Muscle of leg (tissue), 16 donors: ENCODE measurements at places on chromosomes 1 and 21.

- DNase-seq: no peak
These were observed 1.7 kb upstream of the TESK2 start for GRCh38 chr1:45492691-45493090.

DNA sequence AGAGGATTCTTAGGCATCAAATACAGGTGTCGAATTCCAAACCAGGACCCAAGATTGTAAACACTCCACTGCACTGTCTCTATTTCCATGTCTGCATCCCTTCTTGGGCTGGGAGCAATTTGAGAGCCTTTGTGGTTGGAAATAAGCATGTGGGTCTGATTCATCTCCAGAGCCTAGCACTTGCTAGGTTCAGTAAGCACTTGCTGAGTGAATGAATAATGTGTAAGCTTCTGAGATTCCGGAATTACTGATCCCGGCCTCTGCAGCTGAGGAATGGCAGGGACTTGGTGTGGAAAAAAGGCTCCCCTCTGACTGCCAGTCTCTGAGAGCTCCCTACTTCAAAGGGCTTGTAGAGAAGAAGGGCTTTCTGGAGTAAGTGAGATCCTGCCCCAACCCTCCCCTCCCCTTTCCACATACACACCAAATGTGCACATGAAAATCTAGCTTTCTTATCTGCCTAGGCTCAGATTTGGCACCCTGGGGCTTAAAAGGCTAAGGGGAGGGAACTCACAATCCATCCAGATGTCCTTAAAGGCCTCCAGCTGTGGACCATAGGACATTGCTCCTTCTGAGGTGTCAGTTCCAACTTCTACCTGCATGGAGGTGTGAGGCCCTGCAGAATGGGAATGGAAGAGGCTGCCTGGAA, 39.6 kb upstream of the TRABD2B start:
- no peak for DNase-seq

- DNase-seq: no peak
These were observed 16.2 kb downstream of the SSX2IP start for GRCh38 chr1:84674021-84674420.

DNA sequence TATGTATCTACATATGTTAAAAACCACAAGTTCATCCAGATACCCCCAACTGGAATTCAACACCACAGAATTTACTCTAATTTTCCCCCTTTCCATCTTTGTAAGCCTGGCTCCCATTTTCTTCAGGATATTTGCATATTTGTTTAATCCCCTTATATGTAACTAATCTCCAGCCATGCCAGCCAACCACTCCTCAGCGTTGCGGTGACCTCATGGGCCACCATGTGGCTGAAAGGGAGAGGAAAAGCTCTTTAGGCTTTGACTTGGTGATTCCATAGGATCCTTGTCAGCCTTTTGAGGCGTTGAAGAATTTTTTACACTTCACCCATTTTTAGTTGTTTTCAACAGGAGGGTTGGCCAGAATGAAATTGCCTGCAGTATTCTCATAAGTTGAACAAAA, 10.0 kb downstream of the CLDN19 start:
- no peak for DNase-seq

DNA sequence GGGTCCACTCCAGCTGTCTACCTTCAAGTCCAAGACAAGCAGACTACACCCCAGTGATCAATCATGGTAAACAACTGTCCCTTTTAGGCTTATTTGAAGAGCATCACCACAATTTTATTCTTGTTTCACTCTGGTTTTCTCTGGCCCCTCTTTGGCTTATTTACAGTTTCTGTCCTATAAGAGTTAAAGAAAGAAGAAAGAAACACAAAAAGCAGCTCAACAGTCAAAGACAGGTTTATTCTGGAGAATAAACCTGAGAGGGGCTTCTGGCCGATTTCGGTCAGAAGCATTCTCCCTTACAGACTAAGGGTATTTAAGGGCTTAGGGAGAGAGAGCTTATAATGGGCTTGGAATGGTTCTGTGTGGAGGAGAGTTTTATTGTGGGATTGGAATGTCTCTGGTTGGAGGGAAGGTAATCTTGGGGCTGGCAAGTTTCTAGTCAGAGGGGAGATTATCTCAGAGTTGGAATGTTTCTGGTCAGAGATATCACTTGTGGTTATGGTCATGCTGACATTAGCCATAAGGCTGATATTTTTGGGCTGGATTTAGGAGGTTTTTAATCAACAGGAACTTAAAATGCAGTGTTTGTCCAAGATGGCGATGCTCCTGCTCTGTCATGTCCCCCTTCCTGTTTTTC, 161.0 kb downstream of the URB2 start:
- DNase-seq: no peak
